ENCODE measurements at places on chromosomes 5 and 9.

- no peak for DNase-seq
Measured at GRCh38 chr9:112288029-112288428, 45.4 kb downstream of the PTBP3 start.

GRCh38 chr9:94915476-94916450 is 189.3 kb downstream of the AOPEP start:
- no peak for DNase-seq

DNA sequence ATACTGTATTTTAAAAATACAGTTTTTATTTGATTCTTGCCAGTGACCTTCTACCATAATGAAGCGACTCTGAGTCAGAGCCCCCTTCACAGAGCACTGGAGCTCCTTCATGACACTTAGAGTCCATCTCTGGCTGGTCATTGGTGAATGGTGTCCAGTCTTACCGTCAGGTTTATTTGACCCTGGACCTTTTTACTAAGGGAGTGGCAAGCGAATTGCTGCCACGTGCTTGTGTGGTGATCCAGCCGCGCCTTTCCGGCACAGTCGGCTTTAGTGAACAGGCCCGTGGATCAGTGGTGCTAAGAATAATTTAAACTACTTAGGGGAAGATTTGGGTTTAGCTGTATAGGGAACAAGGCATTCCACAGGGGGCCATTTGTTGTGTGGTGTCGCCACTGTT is 48.5 kb downstream of the PRRC2B start:
- DNase-seq = no peak

DNA sequence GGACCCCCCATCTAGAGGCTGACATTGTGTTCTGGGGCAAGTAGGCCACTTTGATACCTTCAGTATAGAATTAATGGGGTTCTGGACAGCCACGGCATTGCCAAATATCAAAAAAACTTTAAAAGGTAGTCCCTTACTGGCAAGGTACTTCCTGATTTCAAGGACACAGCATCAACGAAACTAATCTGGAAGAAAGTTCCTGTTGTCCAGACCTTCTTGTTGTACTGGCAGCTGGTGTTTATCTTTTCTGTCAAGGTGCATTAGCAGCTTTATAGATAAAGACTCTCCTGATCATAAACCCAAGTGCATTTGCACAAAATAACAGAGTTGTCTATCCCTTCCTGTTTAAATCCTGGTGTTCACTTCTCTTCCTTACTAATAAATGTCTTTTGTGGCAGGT is 23.7 kb upstream of the GOLGA1 start:
- no peak for DNase-seq

DNA sequence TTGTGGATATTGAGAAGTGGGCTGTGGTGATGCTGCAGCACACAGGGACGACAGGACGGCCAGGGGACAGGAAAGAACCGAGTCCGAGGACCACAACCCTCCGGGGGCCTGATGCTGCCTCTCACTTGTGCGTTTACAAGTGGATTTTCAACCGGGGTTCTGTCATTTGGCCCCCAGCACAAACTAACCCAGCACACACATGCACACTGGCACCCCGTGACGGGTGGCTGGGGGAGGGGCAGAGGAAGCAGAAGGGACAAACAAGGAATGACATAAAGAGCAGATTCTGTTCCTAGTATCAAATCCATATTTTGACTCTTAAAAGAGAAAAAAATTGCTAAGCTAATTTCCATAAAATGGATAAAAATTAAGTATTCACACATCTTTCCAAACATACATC is 18.3 kb upstream of the ZFYVE16 start:
- DNase-seq = no peak

DNA sequence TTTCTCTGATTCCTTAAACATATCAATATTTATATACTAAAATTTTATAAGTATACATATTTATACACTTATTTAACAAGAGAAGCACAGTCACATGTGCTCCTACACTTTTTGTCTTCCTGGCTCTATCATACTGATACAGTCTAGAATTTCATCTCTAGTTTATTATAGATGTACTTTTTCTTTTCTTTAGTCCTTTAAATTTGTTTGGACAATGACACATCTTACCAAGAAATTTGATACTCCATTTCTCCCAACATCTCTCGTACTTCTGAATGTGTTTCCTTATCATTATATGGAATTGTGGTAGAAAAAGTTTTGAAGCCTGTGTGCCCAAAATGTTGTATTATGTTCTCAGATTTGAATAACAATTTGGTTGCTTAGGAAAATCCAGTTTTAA is 104.6 kb downstream of the DMRT2 start:
- DNase-seq = no peak

DNA sequence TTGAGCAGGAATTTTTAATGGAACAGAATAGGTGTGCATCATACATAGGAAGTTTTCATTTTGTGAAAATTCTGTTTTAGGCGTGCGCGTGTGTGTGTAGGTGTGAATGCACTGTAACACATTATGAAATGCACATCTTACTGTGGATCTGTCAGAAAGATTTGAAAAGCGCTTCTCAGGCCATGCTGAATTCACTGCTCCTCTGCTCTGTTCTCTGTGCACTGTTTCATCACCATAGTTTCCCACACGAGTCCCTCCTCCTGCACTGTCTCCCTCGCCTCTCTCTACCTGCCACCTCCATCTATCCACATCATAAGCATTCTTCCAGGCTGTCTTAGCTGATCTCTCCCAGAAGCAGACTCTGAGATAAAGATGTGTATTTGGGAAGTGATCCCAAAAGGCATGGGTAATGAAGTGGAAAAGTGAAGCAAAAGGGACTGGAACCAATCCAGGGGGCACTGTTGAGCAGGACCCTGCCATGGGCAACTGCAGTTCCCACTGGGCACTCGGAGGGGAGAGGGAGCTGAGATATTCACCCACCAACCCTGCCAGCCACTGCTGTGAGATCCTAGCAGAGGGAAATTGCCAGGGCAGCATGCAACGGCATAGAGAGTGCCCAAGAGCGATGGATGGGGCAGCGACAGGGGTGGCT is 65.9 kb downstream of the GABBR2 start:
- no peak for DNase-seq

GRCh38 chr9:88660611-88661010 is 125.6 kb downstream of the NXNL2 start:
- DNase-seq = no peak

DNA sequence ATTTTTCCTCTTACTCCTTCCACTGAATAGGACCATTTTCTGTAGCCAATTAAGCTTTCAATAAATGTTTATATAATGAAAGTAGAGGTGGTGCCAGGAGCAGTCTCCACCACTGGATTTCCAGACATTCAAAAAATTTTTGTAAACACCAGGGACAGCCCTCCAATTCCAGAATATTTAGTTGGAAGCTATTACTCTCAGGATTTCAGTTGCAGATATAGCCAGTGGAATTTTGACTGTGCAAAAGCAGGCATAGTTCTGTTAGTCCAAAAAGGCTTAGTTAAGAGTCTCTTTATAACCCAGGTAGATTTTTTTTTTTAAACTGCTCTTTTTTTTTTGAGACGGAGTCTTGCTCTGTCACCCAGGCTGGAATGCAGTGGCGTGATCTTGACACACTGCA is 138.1 kb upstream of the DMRT1 start:
- DNase-seq = no peak

- DNase-seq = no peak
Measured at GRCh38 chr9:27276193-27277030, 20.5 kb downstream of the EQTN start.

GRCh38 chr5:59660737-59661136 is 232.8 kb downstream of the PDE4D start:
- DNase-seq = no peak

GRCh38 chr5:125293223-125293622 is 546.8 kb upstream of the ZNF608 start:
- DNase-seq = no peak
